ENCODE measurements at places on chromosomes 7 and 10.

- DNase-seq = no peak
Measured at GRCh38 chr10:67520924-67521520, 175.0 kb downstream of the CTNNA3 start.

- DNase-seq = no peak
Measured at GRCh38 chr7:156963472-156963871, 14.0 kb downstream of the NOM1 start.

GRCh38 chr10:42488416-42488815 is 150.0 kb downstream of the ZNF33B start:
- no peak for DNase-seq

- DNase-seq = no peak
Measured at GRCh38 chr7:13276977-13277376, 589.5 kb downstream of the ARL4A start.

- no peak for DNase-seq
Measured at GRCh38 chr7:30196408-30196807, 61.6 kb downstream of the MTURN start.

DNA sequence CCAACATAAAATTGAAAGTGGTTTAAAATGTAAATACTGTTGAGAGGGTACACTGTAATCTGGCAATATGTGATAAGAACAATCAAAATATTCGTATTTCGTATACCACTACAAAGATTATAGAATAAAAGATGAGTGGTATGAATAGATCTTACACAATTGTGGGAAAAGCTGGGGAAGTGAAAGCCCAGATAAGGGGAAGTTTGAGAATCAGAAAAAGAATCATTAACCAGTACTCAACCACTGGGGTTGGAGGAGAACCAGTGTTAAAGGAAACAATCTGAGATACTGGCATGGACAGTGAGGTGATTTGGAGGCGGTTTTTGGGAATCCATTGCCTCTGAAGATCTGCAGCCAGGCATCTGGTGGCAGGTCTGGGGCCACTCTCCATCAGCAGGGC is 59.7 kb upstream of the CDK14 start:
- DNase-seq = no peak

GRCh38 chr7:134804351-134804750 is 24.9 kb downstream of the CALD1 start:
- DNase-seq = no peak

GRCh38 chr10:10845185-10845584 is 172.5 kb upstream of the CELF2 start:
- no peak for DNase-seq
